ENCODE measurements at places on chromosomes 1 and 21.

DNA sequence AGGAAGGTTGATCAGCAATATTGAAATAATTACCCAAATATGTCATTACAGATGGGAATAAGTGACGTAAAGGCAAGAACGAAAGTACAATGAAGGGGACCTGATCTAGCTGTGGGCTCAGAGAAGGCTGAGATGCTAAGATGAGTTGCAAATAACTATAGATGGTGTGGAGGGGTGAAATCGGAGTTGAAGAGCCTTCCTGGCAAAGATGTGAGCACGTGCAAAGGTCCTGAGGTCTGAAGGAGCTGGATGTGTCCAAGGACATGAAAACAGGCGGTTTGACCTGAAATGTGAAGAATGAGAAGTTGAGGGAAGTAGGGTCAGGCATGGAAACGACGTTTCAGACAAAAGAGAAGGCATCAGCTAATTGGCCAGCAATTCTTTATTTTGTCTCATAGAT is 61.6 kb upstream of the SLC45A1 start:
- DNase-seq = no peak

DNA sequence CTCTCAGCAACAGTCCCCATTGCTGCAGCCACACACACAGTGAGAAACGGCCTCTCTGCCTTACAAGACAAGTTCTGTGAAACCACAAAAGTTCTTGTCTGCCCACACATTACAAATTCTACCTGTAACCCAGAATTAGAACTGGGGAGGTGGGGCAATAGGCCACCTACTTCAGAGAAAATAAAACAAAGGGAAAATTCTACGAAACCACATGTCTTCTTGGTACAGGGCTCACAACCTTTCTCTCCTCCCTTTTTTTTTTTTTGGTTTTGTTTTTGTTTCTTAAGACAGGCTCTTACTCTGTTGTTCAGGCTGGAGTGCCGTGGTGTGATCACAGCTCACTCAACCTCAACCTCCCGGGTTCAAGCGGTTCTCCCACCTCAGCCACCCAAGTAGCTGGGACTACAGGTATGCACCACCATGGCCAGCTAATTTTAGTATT is 30.2 kb downstream of the LPAR3 start:
- DNase-seq = no peak

DNA sequence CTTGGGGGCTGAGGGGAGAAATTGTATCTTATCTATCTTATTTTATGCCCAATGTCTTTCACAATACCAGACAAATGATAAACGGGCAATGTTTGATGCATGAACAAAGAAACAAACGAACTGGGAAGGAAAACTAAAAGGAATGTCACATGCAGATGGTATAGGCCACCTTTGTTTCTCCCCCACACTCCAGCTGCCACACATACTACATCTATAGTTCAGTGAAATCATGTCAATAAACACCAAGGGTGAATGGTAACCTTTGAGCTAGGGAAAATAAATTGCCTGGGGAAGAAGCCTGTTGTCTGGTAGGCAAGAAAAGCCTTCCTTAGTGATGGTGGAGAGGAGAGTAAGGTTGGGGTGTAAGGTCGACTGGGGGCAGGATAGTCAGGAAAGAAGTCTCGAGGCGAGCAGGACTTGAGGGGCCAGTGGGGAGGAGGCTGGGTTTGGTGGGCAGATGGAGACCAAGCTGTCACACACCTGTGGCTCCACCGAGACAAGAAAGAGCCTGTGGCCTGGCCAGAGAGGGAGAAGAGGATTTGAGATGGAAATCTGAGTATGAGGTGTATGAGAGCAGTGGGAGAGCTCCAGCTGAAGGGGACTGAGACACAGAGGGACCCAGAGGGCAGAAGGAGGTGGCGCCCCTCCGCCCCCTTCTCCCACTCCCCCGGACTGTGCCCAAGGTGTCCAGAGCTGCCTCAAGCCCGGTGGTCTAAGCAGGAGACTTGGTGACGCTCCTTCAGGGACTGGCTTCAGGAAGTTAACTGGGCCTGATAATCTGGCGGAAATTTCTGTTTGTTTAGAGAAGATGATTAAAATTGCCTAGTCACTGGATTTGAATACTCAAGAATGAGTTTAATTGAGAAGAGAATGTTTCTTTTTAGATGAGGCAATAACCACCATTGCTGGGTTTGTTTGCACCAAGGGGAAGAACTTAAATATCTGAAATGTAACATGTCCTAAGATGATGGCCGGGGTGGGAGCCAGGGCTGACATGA is 37.3 kb downstream of the ATF3 start:
- DNase-seq = no peak

DNA sequence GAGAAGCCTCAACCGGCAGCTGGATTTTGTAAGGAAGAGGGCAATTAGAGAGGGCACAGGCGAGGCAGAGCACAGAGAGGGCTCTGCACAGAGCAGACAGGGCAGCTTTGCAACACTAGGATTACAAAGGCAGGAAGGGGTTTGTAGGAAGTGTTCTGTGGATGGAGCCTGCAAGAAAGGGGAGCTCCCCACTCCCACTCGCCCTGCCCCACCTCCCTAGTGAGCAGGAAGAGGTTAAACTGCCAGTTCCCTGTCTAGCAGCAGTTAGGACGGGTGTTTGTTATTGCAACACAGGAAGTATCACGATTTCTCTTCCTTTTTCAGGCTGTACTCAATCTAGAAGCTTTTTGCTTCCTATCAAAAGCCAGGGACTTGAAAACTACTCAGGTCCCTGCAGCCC is 63.3 kb upstream of the LRRC8D start:
- DNase-seq = no peak

Data from fibroblast of lung (primary cell).